ENCODE measurements at places on chromosomes 12 and 14. TPM values are rescaled to one million over a fixed set of nuclear protein-coding genes. Genes with fewer than 3 reads are reported as not detected.

- no peak for DNase-seq
- H3K4me1 ChIP-seq: peaks cover 37% of the 10 kb centered on the region
- H3K4me3 ChIP-seq: peak overlapping the region; percentile 99
- H3K27ac ChIP-seq: peak overlapping the region; percentile 48
- peaks cover 4% of the 10 kb centered on the region for H3K36me3 ChIP-seq
These were observed 1.7 kb downstream of the CREBL2 start for GRCh38 chr12:12613344-12613743.

DNA sequence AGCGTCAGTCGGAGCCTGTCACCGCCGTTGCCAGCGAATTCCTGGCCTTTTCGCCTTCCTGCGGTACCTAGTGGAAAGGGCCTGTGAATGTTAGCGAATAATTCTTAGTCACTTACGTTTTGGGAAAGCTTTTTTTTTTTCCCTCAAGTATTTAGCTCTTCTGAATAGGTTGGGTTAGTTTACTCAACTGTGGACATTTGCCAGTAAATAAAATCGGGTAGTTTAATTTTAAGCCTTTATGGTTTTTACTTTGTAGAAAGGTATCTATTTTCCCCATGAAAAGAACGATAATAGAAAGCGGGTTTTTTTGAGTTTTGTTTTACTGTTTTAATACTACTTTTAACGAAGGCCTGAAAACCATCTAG lies 1.7 kb downstream of the YY1 start:
- no peak for DNase-seq
- H3K27me3 ChIP-seq: no peaks in the 10 kb centered on the region
- H3K36me3 ChIP-seq: peaks cover 37% of the 10 kb centered on the region
- peak overlapping the region; percentile 95 for H3K4me3 ChIP-seq
- peaks cover 38% of the 10 kb centered on the region for H3K4me1 ChIP-seq

GRCh38 chr12:41988715-41989114 lies 156.0 kb downstream of the GXYLT1 start:
- no peak overlapping the region for H3K27ac ChIP-seq
- peaks cover 2% of the 10 kb centered on the region for H3K27me3 ChIP-seq
- H3K36me3 ChIP-seq: no peaks in the 10 kb centered on the region
- no peak for DNase-seq
- no peaks in the 10 kb centered on the region for H3K4me1 ChIP-seq

GRCh38 chr12:4653257-4653656 lies 4.3 kb downstream of the NDUFA9 start:
- H3K4me1 ChIP-seq: peaks cover 30% of the 10 kb centered on the region
- no peak overlapping the region for H3K4me3 ChIP-seq
- no peaks in the 10 kb centered on the region for H3K27me3 ChIP-seq
- no peak overlapping the region for H3K27ac ChIP-seq

GRCh38 chr14:105013150-105013785 lies 7.6 kb downstream of the CDCA4 start:
- H3K27ac ChIP-seq: peak overlapping the region; percentile 78
- peaks cover 2% of the 10 kb centered on the region for H3K27me3 ChIP-seq
- H3K4me1 ChIP-seq: peaks cover 52% of the 10 kb centered on the region
- H3K36me3 ChIP-seq: peaks cover 20% of the 10 kb centered on the region
- H3K4me3 ChIP-seq: no peak overlapping the region

- no peak for DNase-seq
- H3K4me1 ChIP-seq: peaks cover 91% of the 10 kb centered on the region
- H3K27me3 ChIP-seq: no peaks in the 10 kb centered on the region
- H3K36me3 ChIP-seq: peaks cover 22% of the 10 kb centered on the region
These were observed 16.3 kb downstream of the ELK3 start for GRCh38 chr12:96210376-96211055.

- H3K4me1 ChIP-seq: peaks cover 9% of the 10 kb centered on the region
- peaks cover 13% of the 10 kb centered on the region for H3K36me3 ChIP-seq
- no peak overlapping the region for H3K4me3 ChIP-seq
- DNase-seq: no peak
- H3K27me3 ChIP-seq: no peaks in the 10 kb centered on the region
These were observed 49.3 kb downstream of the DDHD1 start for GRCh38 chr14:53103636-53104340.

DNA sequence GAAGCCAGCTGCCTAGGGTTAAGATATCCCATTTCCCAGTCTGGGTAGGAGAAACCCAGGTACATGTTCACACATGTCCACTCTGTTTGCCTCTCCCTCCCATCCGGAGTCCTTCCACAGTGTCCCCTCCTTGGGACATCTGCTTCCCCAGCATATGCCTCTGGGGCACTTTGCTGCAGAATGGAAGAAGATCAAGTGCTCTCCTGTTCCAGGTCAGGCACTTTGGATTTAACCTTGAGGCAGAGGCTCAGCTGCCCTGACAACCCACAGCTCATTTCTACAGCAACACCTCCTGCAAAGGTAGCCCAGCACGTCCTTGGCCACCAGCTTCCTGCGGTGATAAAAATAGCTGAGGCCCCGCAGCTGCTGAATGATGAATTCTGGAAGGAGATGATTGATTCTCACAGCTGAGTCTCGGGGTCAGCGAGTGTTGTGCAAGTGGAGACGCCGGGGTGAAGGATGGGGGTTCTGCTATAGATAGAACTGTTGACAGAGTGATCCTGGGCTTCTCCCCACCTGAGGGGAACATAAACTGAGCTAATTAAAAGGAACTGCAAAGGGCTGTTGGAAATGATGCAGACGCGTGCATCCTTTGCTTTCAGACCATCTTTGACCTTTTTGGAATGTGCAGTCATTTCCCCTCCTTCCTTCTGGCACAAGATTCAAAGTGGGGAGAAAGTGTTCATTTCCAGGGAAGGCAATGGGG lies 145.0 kb downstream of the SLC38A6 start:
- H3K27ac ChIP-seq: no peak overlapping the region
- H3K36me3 ChIP-seq: no peaks in the 10 kb centered on the region
- DNase-seq: no peak
- peaks cover 21% of the 10 kb centered on the region for H3K4me1 ChIP-seq
- H3K27me3 ChIP-seq: peaks cover 5% of the 10 kb centered on the region

- H3K27ac ChIP-seq: no peak overlapping the region
- H3K4me3 ChIP-seq: no peak overlapping the region
These were observed 60.0 kb upstream of the TRAF3 start for GRCh38 chr14:102717276-102717675.

DNA sequence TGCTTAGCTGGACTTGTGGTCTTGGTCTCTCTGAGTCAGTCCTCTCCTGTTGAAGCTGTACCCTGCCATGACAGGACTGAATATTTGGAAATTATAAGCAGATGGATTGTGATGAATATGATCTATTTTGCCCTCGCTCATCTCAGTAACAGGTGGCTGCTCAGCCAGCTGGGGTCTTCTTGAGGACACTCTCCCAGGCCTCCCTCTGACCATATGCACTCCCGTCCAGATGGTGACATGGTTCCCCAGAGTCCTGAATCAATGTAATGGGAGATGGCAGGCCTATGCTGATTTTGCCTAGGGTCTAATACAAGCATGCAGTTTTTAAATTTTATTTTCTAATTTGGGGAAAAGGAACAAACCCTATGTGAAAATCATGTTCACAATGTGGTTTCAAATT lies 63.1 kb upstream of the TRHDE start:
- H3K4me3 ChIP-seq: no peak overlapping the region
- H3K27me3 ChIP-seq: peaks cover 4% of the 10 kb centered on the region
- DNase-seq: no peak
- no peak overlapping the region for H3K27ac ChIP-seq
- no peaks in the 10 kb centered on the region for H3K4me1 ChIP-seq

GRCh38 chr12:100484183-100484886 lies 10.7 kb downstream of the NR1H4 start:
- no peaks in the 10 kb centered on the region for H3K27me3 ChIP-seq
- no peaks in the 10 kb centered on the region for H3K4me1 ChIP-seq

DNA sequence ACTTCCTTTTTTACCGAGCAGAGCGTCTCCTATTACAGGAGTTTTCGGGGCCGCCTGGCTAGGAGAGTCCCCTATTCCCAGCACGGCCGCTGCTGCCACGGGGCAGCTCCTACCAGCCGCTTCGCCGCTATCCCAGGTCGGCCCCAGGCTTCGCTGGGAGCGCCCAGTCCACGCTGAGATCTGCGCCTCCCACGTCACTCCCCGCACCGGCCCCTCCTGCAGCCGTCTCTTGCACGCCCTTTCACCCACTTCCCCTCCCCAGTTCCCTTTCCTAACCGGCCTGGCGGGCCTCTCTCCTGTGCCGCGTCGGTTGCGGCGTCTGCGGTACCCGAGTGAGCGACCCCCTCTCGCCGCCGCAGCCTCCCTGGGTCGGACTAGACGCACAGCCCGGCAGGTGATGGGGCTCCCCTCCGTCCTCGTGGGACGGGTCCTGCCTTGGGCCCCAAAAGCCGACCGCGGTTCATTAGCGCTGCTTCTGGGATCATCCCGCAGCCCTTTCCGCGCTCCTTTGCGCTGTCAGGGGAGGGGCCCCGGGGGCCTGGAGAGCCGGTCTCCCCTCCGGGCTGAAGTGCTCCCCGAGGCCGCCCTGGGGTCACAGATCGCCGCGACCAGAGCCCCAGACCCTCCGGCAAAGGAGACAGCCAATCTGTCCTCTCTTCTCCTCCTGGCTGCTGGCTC lies 1318.4 kb downstream of the TMEM121 start:
- H3K4me3 ChIP-seq: peak overlapping the region; percentile 85
- no peak overlapping the region for H3K27ac ChIP-seq
- H3K27me3 ChIP-seq: no peaks in the 10 kb centered on the region
- H3K36me3 ChIP-seq: no peaks in the 10 kb centered on the region

GRCh38 chr12:78330131-78330530 lies 499.4 kb downstream of the NAV3 start:
- H3K36me3 ChIP-seq: no peaks in the 10 kb centered on the region
- H3K4me3 ChIP-seq: no peak overlapping the region
- no peaks in the 10 kb centered on the region for H3K27me3 ChIP-seq
- no peaks in the 10 kb centered on the region for H3K4me1 ChIP-seq
- DNase-seq: no peak

GRCh38 chr12:109948368-109948767 lies 47.8 kb downstream of the GIT2 start:
- H3K27ac ChIP-seq: peak overlapping the region; percentile 80
- peaks cover 89% of the 10 kb centered on the region for H3K4me1 ChIP-seq
- H3K4me3 ChIP-seq: peak overlapping the region; percentile 29

DNA sequence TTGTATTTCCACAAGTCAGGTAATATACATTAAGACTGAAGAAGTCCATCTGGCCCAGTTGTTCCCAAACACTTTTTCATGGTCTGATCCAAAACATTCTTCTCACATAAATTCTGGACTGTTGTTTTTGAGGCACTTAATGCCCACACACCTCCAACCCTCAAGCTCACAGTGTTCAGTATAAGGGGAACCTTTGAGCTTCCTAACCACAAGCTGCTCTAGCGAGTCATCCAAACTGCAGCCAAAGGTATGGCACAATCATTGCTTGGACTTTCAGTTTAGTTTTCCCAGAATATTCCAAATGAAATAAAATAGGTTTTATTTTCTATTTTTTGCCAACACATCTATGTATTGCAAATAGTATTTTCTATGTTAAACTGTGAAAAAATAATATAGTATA lies 103.0 kb downstream of the PUS7L start:
- no peaks in the 10 kb centered on the region for H3K4me1 ChIP-seq
- no peak overlapping the region for H3K4me3 ChIP-seq
- no peaks in the 10 kb centered on the region for H3K36me3 ChIP-seq
- H3K27me3 ChIP-seq: no peaks in the 10 kb centered on the region
- DNase-seq: no peak
- no peak overlapping the region for H3K27ac ChIP-seq

DNA sequence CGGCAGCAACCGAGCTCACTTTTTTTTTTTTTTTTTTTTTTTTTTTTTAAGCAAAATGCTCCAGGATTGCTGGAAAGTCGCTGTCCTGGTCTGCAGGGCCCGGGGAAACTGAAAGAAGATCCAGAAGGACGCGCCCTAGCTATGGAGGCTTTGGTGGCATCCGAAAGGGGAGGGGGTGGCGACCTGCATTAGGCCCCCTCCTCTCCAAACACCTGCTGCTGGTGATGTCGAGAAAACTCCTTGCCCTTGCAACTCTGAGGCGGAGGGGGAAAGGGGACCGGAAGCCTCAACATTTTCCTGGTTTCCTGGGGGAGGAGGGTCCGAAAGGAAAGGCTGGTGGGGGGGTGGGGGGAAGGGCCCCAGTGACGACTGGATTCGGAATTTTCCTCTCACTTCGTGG lies 421.1 kb downstream of the VRK1 start:
- no peak overlapping the region for H3K4me3 ChIP-seq
- H3K4me1 ChIP-seq: no peaks in the 10 kb centered on the region
- no peaks in the 10 kb centered on the region for H3K27me3 ChIP-seq
- no peak for DNase-seq
- no peak overlapping the region for H3K27ac ChIP-seq
- H3K36me3 ChIP-seq: no peaks in the 10 kb centered on the region

- no peaks in the 10 kb centered on the region for H3K36me3 ChIP-seq
- no peak for DNase-seq
- peaks cover 36% of the 10 kb centered on the region for H3K4me1 ChIP-seq
- peaks cover 13% of the 10 kb centered on the region for H3K27me3 ChIP-seq
These were observed 4.7 kb upstream of the KRT79 start for GRCh38 chr12:52838609-52839435.

DNA sequence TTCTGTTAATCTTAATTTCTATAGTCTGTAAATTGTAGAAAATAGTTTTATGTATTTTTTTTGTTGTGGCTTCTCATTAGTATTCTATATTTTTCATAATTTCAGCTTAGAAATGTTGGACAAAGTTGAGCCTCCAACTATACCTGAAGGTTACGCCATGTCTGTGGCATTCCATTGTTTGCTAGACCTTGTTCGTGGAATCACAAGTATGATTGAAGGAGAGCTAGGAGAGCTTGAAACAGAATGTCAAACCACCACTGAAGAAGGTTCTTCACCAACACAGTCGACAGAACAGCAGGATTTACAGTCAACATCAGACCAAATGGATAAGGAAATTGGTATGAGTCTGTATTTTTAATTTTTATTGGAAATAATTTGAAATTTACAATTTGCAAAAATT lies 65.7 kb downstream of the MON2 start:
- H3K27me3 ChIP-seq: no peaks in the 10 kb centered on the region
- H3K27ac ChIP-seq: no peak overlapping the region
- H3K4me3 ChIP-seq: no peak overlapping the region
- DNase-seq: no peak

Gene KRT74
- not detected for total RNA-seq

Gene FAM90A1
- total RNA-seq: 0.25 TPM

Gene CLEC4A
- 0.60 TPM for total RNA-seq

Gene KRT76
- not detected for total RNA-seq
